ENCODE measurements at places on chromosomes 11 and 22.

- DNase-seq = no peak
These were observed 28.3 kb downstream of the RAB39A start for GRCh38 chr11:107956543-107956942.

DNA sequence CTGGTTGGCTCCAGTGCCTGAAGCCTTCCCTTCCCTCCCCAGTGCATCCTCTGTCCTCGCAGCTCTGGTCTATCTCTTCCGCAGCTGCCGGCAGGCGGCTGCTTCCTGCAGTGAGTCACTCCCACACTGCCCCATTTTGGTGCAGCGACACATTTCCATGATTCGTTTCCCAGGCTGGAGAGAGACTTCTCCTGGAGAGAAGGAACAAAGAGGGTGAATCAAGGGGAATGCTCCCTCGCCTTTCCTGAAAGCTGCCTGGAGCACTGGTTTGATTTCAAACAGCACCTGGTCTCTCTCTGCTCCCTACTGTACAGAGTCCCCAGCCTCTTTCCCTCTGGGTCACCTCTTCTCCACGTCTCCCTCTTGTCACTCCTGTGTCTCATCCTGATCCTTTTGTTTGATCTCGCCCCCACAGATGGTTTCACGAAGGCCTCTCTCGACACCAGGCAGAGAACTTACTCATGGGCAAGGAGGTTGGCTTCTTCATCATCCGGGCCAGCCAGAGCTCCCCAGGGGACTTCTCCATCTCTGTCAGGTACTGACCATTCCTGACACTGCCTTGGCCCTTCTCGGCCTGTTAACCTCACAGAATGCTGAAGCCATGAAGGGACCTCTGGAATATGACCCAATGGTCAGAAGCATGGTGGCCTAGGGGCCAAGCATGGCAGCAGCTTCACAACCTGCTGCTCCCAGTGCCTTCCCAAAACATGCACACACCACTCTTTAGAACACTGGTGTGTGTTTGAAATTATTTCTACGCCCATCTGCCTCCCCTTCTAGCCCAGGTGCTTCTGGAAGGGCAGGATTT lies at the start of gene TMA7B:
TSS of gene TMA7B (plus strand) at position 758 of the 808 bp plus-strand sequence. CDS start 3,978 bp downstream, outside the sequence.
- DNase-seq = peak; percentile 31

DNA sequence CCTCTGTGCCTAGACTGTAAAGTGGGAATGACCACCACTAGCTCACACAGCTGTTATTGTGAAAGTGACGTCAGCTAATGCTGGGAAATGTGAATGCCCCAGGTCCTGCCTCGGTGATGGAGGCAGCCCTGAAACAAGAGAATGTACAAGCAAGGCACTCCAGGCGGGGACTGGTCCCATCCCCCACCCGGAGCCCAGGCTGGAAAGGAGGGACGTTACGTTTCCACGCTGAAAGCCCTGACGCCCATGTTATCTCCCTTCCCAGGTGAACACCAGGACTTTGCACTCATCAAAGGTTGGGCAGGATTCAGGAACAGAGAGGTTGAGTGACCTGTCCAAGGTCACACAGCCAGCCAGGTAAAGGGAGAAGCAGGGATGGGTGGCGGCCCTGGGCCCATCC lies 784 bp downstream of the SULT4A1 start:
- DNase-seq = no peak

DNA sequence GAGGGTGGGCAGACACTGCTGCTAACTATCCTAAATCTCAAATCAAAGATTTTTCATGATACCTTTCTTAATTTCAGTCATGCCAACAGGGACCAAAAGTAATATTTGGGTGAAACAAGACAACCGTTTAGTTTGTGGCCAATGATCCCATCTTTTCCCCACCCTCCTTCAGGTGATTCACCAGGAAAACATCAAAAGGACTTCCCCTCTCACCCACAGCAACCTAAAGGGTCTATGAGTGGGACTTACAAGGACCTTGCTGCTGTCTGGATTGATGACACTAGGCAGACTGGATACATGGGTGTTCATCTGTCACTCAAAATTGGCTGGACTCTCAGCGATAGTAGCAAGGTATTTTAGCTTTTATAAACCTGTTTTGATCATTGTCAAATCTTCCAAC lies 62.0 kb upstream of the ZC3H12C start:
- no peak for DNase-seq

DNA sequence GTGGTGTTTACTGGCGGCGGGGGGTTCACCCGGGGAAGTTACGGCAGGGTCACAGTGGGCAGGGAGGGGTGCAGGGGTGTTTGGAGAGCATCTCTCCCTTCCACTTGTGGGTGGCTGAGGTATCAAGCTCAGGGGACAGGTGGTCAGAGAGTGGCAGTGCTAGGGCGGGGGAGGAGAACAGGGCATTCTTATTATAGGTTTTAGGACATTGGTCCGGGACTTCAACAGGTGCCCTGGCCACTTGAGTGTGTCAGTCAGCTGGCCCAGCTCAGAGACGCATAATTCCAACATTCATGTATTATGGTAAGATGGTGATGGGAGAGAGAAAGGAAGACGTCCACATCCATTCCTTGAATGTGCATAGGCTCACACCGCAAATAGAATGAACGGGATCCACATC lies 101.7 kb downstream of the TEAD1 start:
- DNase-seq = no peak

GRCh38 chr22:47850644-47851151 lies 1088.2 kb downstream of the TBC1D22A start:
- DNase-seq = no peak

DNA sequence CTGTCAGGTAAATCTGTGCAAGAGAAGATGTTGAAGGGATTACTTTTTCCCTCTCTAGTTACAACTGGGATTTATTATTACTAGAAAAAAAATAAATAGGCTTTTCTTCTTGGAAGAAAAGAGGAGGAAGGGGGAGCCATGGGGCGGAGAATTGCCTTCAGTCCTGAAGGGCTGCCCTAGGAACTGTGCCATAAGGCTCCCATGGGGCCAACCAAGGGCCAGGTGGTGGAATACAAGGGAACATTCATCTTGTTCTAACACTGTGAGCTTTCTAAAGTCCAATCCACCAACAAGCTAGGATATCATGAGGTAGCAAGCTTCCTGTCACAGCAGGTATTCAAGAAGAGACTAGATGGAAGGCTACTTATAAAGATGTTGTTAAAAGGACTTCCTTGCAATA lies 24.8 kb upstream of the NRIP3 start:
- DNase-seq = no peak

- no peak for DNase-seq
These were observed 15.1 kb downstream of the DTX4 start for GRCh38 chr11:59187035-59187434.

DNA sequence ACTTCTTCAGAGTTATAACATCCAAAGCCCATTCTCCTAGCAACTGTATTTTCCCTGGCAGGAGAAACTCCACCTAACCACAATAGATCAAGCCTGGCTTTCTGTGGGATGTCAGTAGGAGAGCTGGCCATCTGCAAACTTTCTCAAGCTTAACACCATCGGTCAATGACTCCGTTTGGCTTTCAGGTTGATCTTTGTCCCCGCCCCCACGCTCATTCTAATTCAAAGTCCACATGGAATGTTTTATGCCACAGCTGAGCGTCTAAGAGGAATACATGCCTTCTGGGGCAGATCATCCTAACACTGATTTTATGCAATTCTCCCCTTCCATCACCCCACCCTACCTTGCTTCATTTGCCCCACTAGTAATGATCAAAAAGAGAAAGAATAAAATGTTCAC lies 4.8 kb downstream of the GVQW3 start:
- no peak for DNase-seq

DNA sequence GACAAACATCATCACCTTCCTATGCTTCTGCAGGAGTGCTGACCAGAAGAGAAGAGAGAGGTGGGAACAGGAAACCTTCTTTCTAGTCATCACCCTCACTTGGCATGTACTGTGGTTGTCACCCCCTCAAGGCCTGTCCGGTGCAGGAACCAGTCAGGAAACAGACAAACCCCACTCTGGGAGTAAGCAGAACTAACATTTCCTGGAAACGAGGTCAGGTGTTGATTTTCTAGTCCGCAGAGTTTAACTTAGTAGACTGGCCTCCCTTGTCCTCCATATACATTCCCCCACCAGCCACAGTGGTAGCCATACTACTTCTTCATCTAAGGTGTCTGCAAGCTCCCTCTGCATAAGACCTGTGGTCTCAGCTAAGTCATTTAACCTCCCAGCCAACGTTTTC lies 80.7 kb upstream of the NCAM1 start:
- DNase-seq = no peak

GRCh38 chr22:42001706-42002105 lies 3.1 kb downstream of the WBP2NL start:
- DNase-seq = no peak

DNA sequence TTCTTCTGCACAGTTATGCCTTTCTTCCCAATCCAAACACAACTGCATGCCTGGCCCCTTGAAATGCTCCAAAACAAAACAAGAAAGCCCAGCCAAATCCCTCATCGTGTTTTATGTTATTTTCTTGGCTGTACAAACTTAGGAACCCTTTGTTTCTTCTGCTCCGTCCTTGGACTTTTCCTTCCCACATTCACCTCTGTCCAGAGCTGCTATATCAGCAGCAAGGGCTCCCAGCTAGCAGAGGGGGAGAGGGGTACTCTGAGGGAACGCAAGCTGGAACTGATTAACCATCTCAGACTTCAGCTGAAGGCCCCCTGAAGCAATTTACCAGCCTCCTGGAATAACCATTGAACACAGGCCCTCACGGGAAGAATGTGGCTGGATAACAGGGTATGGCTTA lies 214.7 kb downstream of the TENM4 start:
- DNase-seq = no peak

DNA sequence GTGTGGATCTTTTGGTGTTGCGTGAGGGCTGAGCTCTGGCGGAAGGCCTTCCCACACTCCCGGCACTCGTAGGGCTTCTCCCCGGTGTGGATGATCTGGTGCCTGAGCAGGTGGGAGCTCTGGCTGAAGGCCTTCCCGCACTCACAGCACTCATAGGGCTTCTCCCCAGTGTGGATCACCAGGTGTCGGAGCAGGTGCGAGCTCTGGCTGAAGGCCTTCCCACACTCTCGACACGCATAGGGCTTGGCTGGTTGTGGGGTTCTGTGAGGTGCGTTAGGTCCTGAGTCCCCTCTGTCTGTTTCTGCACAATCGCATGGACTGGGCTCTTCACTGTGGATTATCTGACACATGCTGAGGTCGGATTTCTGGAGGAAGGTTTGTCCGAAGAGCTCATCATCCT lies 6.4 kb downstream of the ZNF70 start:
- no peak for DNase-seq

DNA sequence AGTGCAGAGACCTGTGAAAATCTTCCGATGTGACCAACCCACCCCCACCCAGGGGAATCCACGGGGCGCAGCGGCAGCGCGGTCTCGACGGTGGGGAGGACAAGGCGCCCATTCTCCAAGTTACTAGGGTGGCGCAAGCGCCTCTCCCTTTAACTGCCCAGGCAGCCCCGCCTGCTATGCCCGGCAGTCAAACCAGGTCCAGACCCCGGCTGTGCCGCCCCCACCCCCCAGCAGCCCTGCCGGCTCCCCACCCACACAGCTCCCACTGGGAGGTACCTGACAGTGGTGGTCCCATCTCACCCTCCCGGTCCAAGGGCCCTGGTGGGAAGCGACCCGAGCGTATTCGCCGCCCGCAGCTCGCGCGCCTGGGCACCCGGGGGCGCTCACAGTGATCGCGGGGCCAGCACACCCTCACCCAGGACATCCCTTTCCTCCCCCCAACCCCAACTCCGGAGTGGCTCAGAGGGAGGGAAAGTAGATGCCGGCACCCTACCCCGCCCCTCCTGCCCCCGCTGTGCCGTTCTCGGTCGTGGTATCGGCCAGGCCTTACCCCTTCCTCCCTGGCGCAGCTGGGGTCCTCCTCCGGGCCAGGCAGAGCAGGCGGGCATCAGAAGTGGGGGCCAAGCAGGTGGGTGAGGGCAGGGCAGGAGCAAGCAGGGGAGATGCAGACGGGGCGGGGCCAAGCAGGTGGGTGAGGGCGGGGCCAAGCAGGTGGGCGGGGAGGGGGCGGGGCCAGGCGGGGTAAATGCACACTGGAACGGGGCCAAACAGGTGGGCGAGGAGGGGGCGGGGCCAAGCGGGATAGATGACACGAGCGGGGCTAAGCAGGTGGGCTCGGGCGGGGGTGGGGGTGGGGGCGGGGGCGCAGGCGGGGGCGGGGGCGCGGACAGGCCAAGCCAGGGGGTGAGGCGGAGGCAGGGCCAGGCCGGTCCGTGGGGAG lies at the start of gene TRPM5:
TSS of gene TRPM5 (minus strand) at position 634 of the 940 bp plus-strand sequence. CDS start 21,478 bp downstream, outside the sequence.
- DNase-seq = no peak

GRCh38 chr11:1502168-1502953 lies 15.8 kb upstream of the MOB2 start:
- DNase-seq = no peak

DNA sequence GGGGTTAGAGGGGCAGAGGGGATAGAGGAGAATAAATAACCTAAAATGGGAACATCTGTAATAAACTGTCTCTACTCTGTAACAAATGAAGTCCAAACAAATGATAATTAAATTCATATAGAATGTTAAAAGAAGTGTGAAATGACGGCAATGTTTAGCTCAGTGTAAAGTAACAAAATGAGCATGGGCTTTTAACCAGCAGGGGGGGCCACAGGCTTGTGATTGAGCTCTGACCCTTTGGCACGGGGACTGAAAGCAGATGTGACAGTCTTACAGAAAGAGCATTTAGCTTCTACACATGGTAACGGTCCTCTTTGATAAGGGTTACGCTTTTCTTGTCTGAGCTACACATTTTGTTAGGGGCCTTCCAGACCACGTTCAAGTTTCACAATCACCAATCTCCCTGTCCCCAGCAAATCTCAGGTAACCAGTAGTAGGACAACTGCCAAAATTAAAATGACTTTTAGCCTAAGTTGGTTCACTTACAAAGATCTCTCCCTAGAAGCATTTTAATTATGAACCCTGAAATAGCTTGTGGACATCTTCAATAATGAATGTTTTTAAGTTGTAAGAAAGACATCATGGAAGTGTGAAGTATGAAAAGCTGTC lies 262.5 kb downstream of the DCDC1 start:
- no peak for DNase-seq

- peak; percentile 84 for DNase-seq
These were observed 11.7 kb upstream of the SORL1-AS1 start for GRCh38 chr11:121464352-121464946.

- peak; percentile 67 for DNase-seq
These were observed 450.4 kb downstream of the MIAT start for GRCh38 chr22:27107824-27108223.
